A375 (cell line): ENCODE measurements at places on chromosomes 5 and 9. TPM values are rescaled to one million over a fixed set of nuclear protein-coding genes. Genes with fewer than 3 reads are reported as not detected.

Gene BARX1
- 11.1 and 12.4 TPM in 2 replicates for total RNA-seq

Gene TMC1
- total RNA-seq: 0.19 and 0.29 TPM in 2 replicates

Gene SLCO6A1
- total RNA-seq: not detected in 2 replicates

Gene GRIA1
- total RNA-seq: not detected in 2 replicates

Gene GFM2
- 50.5 and 50.6 TPM in 2 replicates for total RNA-seq

Gene POU5F2
- 0.82 and 1.1 TPM in 2 replicates for total RNA-seq

Gene FOXE1
- total RNA-seq: not detected in 2 replicates

Gene SOX30
- not detected in 2 replicates for total RNA-seq

Gene ADGRD2
- not detected in 2 replicates for total RNA-seq

Gene KLF9
- 109 and 110 TPM in 2 replicates for total RNA-seq

Gene SLC12A2
- total RNA-seq: 27.2 and 31.5 TPM in 2 replicates

Gene GABRA6
- total RNA-seq: 0.05 TPM in 1 of 2 replicates, not detected in the other

Gene SAXO1
- not detected in 2 replicates for total RNA-seq

Gene SNX18
- 23.9 and 28.1 TPM in 2 replicates for total RNA-seq

Gene PRDM9
- total RNA-seq: 0.29 and 0.41 TPM in 2 replicates

Gene DOCK2
- 7.9 and 16.2 TPM in 2 replicates for total RNA-seq

Gene PTGES
- total RNA-seq: 20.8 and 27.2 TPM in 2 replicates

Gene PCDHGB3
- total RNA-seq: 0.83 and 1.5 TPM in 2 replicates

Gene ADAMTSL1
- total RNA-seq: 8.3 and 11.3 TPM in 2 replicates

Gene CDC20B
- not detected in 2 replicates for total RNA-seq

Gene DDX4
- not detected in 2 replicates for total RNA-seq
